ENCODE measurements at places on chromosomes 1 and 21.

DNA sequence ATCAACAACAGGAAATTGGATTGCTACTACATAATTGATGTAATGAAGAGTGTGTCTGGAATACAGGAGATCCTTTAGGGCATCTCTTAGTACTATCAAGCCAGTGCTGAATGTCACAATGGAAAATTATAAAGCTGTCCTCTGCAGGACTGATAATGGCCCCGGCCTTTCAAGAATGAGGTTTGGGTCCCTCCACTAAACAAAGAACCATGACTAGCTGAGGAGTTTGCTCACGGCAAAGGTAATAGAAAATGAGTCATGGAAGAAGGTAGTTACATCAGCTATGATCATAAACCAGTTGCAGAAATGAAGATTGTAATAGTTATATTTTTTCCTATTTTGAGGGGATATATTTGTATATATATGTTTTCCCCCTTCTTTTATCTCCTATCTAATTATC is 145.8 kb downstream of the KCNJ6 start:
- no peak for DNase-seq

GRCh38 chr1:220682901-220683576 is 7.1 kb upstream of the C1orf115 start:
- no peak for DNase-seq

DNA sequence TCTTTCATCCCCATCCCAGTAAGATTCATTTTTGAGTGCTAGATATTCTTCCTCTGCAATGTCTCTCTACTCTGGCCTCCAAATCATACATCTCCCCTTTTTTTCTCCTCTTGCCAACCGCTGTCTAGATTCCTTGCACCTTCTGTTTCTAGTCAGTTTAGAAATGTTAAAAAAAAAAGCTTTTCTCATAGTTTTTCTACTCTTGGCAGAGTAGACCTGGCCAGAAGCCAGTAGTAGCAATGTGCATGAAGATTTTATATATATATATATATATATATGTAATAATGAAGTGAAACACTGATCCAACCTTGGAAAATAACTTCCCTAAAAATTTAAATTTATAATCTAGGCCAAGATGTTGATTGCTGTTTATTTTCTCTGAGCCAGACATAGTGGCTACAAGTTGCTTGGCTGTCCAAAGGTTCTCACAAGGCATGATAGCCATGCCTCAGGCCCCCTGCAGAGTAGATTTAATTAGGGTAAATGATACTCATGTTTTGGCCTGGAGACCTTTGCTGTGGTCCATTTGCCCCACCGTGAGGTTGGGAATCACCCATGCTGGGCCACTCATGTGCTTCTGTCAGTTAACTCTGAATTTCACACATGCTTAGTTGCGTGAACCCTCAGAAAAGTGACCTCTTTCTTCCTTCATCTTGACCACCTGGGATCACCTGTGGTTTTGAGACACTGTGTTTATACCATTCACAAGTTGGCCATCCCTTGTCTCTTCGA is 103.4 kb upstream of the KCNE2 start:
- no peak for DNase-seq

DNA sequence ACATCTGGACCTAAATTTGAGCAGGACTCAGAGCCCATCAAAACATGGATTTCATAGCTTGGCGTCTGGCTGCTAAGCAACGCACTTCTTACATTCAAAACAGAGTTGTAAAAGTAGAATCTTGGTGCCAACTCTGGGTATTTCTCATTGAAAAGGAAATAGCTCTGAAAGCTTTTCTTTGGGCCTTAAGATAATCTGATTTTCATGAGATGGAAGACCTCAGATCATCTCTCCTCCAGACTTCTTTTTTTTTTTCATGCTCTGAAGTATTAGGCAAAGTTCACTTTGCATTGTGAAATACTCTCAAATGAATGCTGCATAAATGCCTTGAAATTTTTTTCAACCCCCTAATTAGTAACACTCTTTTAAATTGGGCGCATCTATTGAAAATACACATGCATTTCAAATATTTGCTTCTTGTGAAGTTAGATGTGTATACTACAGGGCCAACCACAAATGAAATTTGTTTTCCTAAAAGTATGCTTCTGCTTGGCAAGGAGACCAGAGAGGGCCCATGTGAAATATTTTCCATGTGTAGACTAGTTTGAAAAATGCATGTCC is 4.2 kb downstream of the ADAMTS5 start:
- DNase-seq: peak; percentile 40

DNA sequence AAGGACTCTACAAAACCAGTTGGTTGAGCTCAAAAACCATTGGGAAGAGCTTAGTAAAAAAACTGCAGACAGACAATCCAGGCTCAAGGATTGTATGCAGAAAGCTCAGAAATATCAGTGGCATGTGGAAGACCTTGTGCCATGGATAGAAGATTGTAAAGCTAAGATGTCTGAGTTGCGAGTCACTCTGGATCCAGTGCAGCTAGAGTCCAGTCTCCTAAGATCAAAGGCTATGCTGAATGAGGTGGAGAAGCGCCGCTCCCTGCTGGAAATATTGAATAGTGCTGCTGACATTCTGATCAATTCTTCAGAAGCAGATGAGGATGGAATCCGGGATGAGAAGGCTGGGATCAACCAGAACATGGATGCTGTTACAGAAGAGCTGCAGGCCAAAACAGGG is 104.0 kb upstream of the BMP8A start:
- DNase-seq: peak; percentile 86

DNA sequence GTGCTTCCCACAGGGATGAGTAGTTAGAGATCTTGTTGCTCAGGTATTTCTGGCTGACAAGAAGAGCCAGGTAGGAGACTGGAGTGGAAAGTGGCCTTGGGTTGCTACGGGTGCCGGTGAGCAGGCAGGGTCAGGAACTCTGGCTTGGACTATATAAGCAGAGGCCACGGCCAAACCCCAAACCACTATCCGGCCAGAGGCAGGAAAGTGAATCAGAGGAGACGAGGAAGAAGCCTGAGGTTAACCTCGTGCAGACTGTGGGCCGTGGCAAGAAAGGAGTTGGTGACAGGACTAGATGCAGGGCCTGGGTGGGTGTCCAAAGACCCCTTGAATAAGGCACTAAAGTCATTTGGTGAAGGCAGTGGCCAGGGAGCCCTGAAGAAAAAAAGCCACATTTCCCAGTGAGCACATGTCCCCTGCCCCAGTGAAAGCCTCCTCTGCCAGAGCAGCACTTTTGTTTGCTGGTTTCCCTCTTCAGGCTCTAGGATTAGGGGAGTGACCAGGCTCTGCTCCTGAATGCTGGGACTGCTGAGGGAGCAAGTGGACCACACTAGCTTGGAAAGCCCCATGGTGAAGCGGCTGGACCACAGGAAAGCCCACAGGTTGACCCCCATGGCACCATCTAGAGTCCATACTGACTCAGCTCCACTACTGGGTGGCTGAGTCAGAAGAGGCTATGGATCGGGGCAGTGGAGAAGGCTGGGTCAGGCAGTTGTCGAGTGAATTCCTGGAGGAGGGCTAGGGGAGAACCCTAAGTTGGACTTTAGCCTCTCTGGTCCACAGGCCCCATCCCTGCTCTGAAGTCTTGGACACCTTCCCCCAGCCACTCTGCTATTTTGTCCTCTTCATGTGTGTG is 23.4 kb downstream of the CSF1 start:
- peak; percentile 90 for DNase-seq

- no peak for DNase-seq
Measured at GRCh38 chr21:39198800-39199199, 15.5 kb upstream of the PSMG1 start.

GRCh38 chr1:154837672-154838171 is 32.4 kb downstream of the KCNN3 start:
- DNase-seq: no peak

DNA sequence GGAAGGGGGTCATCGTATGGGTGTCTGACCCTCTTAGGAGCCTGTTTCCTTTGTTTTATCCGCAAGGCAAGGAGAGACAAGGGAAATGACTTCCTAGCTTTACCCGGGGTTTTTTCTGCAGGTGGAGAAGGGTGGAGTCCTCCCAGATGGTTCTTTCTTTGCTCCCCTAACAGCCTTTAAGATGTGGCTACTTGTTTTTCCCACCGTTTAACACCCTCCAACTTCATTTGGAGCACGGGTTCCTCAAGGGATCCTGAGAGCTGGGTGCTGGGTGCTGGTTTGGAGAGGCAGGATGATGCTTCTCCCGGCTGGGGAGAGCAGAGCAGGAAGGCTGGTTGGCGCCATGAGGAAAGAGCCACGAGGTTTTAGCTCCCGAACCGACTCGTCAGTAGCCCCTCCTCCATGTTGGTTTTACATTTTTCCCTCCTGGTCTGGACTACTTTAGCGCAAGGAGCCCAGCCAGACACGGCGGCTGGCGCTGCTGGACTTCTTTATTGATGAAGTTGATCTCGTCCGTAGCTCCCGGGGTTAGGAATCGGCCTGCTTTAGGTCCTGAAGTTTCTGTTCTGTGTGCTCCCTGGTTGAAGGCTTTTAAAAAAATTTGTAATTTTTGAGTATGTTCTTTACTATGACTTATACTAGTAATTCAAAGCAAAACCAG is 1.4 kb downstream of the UCK2 start:
- DNase-seq: peak; percentile 88

GRCh38 chr1:52007215-52008002 is 16.9 kb upstream of the RAB3B start:
- peak; percentile 7 for DNase-seq

DNA sequence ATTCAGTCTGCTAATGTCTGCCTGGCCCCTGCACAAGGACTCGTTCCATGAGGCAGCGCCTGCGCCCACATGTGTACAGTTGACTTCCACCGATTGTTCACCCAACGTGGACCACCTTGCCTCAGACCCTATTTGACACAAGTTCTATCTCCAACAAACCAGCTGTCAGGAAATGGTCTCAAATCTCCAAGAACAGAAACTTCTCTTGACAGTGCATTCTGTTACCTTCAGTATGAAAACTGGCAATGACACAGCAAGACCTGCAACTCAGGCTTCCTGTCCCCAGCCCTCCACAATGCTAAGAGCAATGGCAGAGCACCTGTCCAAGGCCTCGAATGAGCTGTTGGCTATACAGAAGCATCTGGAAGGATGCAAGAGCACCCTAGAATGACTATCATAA is 102.3 kb upstream of the CLDN14 start:
- DNase-seq: no peak

GRCh38 chr1:87706203-87706602 is 377.5 kb downstream of the LMO4 start:
- DNase-seq: peak; percentile 29

- DNase-seq: no peak
Measured at GRCh38 chr1:47951545-47952235, 45.5 kb downstream of the TRABD2B start.

DNA sequence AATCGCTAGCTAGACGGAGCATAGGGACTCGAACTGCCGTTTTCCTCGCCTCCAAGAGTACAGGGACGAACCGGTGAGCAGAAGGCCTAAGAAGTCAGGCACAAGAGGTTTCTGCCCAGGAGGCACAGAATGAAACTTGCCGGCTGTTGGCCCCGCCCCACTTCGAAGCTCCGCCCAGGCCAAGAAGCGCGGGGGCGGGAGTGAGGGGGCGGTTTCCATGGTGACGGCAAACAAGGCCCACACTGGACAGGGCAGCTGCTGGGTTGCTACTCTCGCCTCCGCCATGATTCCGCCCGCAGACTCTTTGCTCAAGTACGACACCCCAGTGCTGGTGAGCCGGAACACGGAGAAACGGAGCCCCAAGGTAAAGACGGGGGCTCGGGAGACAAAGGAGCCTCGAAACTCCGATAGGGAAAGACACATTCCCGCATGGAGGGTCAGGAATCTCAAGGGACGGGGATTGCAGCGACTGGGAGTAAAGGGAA is at the start of gene DNALI1:
Gene DNALI1, plus strand, starts transcription at position 229 of the 485 bp plus-strand sequence. Its CDS starts 55 bp downstream, at position 284.
- peak; percentile 87 for DNase-seq

DNA sequence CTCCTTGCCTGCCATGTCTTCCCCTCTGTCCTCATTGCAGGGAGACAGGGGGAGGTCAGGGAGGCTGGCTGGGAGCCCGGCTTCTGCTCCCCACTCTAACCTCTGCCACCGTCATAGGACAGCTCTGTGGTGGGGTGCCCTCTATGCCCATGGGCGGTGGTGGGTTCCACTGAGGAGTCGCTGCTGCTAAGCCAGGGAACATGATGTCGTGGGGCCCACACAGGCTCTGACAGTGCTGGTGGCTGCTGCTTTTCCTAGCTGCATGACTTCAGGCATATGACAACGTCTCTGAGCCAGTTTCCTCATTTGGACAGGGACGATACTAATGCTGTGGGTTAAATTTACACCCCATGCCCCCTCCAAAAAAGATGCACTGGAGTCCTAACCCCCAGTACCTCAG is 14.7 kb downstream of the KCNA10 start:
- no peak for DNase-seq

- DNase-seq: peak; percentile 35
Measured at GRCh38 chr1:64687725-64688327, 57.0 kb upstream of the RAVER2 start.

Data from fibroblast of mammary gland (primary cell).